ENCODE measurements at places on chromosomes 5 and 9. TPM values are rescaled to one million over a fixed set of nuclear protein-coding genes. Genes with fewer than 3 reads are reported as not detected.

- DNase-seq: peak; percentile 34
Observed at GRCh38 chr9:130382096-130382495, 62.7 kb upstream of the ASS1 start.

DNA sequence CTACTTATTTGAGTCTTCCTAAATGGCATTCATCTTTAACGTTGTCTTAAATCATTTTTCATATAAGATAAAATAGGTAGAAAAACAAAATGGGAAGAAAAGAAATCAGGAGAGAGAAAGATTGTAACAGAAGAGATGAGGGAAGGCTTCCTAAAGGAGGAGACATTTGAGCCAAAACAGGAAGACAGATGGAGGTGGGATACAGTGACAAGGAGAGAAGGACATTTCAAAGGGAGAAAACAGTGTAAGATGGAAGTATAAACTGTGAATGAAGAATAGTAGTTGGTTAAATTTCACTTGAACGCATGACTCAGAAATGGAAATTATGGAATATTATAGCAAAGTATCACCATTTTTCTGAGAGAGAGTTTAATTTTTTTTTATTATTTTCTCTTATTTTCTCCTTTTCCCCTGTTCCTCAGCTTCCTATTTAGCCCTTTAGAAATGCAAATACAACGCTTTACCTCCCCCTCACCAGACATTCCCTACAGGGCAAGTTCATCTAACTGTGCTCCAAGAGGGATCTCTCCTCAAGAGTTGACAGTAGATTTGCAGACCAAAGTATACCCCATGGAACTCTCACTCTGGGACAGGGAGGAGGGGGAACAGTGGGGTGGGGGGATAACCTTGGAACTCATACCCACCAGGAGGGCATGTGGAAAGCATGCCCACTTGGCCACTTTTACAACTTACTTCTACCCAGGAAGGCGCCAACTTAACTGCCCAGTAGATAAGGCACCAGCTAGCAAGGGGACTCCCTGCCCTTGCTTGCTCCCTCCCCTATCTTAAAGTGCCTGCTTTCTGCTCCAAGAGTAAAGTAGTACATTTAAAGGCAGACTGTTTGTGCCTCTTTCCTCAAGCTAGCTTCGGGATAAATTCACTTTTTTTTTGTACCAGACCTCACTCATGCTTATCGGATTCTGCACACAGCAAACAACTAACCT is 304.7 kb upstream of the POU5F2 start:
- no peak for DNase-seq

DNA sequence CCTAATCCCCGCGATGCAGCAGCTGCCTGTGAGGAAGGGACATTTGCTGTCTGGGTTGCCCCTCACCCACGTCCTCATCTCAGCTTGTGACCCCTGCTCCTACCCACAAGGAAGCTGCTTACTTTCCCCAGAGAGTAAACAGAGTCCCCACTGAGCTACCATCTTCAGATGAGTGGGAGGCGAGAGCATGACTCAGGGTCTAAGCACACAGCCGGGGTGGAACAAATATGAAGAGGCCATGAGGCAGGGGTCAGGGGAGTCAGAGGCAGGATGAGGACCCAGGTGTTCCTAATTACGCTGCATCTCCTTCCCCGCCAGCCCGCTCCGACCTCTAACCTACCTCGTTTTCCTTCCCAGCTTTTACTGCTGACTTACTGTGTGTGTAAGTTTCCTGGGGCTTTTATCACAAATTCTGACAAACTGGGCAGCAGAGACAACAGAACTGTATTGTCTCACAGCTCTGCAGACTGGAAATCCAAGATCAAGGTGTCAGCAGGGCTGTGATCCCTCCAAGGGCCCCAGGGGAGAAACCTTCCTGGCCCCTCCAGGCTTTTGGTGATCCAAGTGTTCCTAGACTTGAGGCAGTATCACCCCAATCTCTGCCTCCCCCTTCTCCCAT is 94.0 kb upstream of the DNAH5 start:
- DNase-seq: no peak

GRCh38 chr5:64612344-64612961 is 77.8 kb upstream of the SHISAL2B start:
- peak; percentile 82 for DNase-seq

The OR1K1 gene
- not detected for total RNA-seq

The CDH10 gene
- 0.65 TPM for total RNA-seq

The OGN gene
- not detected for total RNA-seq

The GMCL2 gene
- not detected for total RNA-seq

The SLC6A3 gene
- 0.32 TPM for total RNA-seq

Measured in neural progenitor cell (in vitro differentiated cells).